ENCODE measurements at places on chromosomes 13 and 19. TPM values are rescaled to one million over a fixed set of nuclear protein-coding genes. Genes with fewer than 3 reads are reported as not detected.

DNA sequence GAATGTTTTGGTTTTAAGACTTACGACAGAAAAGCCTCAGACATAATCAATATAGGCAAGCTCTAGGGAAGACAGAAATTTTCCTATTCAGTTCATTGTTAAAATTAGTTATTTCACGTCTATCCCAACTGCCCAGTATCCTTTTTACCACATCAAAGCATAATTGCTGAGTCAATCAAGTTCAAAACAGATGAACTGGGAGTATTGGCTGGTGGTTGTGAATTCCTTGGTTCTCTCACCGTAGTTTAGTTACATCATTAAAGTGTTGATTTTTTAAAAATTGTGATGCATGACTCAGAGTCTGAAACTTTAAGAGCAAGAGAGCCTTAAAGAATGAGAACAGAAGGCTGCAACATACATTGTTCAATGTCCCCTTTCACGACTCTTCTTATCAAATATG is 143.3 kb upstream of the FREM2 start:
- H3K4me3 ChIP-seq, result no peak overlapping the region
- H3K27ac ChIP-seq, result no peak overlapping the region
- H3K27me3 ChIP-seq, result no peaks in the 10 kb centered on the region
- H3K4me1 ChIP-seq, result no peaks in the 10 kb centered on the region
- no peaks in the 10 kb centered on the region for H3K36me3 ChIP-seq

GRCh38 chr19:19039901-19040300 is 6.5 kb downstream of the ARMC6 start:
- no peak overlapping the region for H3K4me3 ChIP-seq
- no peak overlapping the region for H3K27ac ChIP-seq

DNA sequence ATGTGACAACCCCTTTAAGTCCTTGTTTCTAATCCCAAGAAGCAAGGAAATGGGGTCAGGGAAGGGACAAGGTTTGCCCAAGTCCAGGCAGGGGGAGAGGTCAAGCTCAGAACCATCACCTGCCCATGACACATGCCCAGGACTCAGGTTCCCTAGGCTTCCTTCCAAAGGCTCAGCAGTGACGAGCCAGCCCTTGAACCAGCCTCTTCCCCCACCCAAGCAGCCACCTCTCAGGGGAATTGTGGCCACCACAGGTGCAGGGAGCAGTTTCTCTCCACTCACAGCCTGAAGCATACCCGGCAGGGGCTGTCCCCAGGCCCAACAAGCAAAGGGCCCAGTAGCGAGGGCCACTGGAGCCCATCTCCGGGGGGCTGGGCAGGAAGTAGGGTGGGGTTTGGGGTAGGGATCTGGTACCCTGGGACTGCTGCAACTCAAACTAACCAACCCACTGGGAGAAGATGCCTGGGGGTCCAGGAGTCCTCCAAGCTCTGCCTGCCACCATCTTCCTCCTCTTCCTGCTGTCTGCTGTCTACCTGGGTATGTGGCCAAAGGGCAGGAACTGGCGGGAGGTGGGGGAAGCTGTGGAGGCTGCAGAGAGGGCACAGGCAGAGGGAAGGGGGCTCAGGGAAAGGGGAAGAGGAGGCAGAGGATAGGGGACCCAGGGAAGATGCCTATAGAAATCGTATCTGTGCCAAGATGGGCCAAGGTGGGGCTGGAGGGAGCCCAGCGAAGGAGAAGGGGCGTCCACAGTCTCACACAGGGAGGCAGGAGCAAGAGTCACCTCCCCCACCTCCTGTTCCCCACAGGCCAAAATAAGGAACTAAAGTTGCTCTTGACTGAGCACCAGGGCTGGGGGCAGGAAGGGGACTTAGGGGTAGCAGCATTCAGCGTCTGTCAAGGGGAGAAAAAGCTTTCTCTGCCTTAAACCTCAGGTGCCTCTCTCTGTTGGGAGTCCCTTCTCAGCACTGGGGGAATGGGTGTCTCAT is at the start of gene CD79A:
Gene CD79A, plus strand, starts transcription at position 433 of the 986 bp plus-strand sequence. Its CDS starts 26 bp downstream, at position 459.
- no peaks in the 10 kb centered on the region for H3K4me1 ChIP-seq
- no peak within 1 kb of the TSS for H3K4me3 ChIP-seq
- H3K36me3 ChIP-seq, result peaks cover 2% of the 10 kb centered on the region
- no peaks in the 10 kb centered on the region for H3K27me3 ChIP-seq
- no peak for DNase-seq

GRCh38 chr19:3062165-3063105 is at the start of gene TLE5:
Gene TLE5 (minus strand): TSS chr19:3062495. CDS start chr19:3062200, 295 bp downstream.
- H3K27me3 ChIP-seq, result no peaks in the 10 kb centered on the region
- H3K27ac ChIP-seq, result peak within 1 kb of the TSS; percentile 37
- peaks cover 13% of the 10 kb centered on the region for H3K4me1 ChIP-seq
- DNase-seq, result peak; percentile 99

DNA sequence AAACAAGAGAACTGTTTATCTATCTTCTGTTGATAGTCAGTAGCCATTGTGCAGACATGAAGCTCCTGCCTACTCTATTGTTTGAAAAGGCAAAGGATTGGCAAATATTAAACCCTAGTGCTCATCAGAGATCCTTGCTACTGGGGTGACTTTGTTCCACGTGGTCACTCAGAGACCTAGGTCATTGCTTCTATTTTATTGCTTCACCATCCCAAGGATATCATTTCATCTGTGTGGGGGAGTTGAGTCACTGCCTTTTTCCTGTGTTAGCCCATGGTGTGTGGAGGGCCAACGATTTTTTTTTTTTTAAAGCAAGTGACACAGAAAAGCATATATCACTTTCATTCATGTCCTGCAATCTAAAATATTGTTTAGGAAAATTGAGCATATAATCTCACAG is 254.1 kb upstream of the RXFP2 start:
- peaks cover 23% of the 10 kb centered on the region for H3K4me1 ChIP-seq
- DNase-seq, result peak; percentile 8
- H3K36me3 ChIP-seq, result no peaks in the 10 kb centered on the region
- H3K27ac ChIP-seq, result peak overlapping the region; percentile 99
- H3K27me3 ChIP-seq, result no peaks in the 10 kb centered on the region

ZNF304 gene
- 10.6 TPM for total RNA-seq

- no peaks in the 10 kb centered on the region for H3K27me3 ChIP-seq
- no peak overlapping the region for H3K27ac ChIP-seq
- H3K4me3 ChIP-seq, result no peak overlapping the region
- no peaks in the 10 kb centered on the region for H3K36me3 ChIP-seq
- DNase-seq, result no peak
Measured at GRCh38 chr13:25901460-25902376, 150.1 kb downstream of the SHISA2 start.

DNA sequence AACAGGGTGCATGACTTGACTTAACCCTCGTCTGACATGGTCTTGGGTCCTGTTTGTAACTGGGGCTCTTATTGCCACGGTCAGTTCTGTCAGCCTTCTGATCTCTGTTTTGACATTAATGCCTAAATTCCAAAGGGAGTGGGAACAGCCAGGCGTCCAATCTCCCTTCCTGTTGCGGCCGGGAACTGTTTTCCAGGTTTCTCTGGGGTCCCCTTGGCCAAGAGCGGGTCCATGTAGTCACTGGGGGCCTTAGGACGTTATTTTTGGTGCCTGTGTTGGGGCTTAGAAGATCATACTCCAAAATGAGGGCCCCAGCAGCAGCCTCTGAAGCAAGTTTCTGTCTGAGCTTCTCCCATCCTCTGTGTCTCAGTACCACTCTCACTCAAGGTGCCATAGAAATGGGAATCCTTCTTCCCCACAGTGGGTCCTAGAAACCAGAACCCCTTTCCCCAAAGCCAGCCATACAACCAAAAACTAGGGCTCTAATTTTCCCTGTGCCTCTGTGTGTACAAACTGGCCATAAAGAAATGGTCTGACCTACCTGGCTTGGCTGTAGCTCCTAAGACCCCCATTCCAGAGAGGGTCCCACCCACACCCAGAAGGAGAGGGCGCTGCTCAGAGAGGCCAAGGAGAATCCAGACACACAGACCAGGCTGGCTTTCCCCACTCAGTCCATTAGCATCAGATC is 50.4 kb downstream of the C13orf46 start:
- no peaks in the 10 kb centered on the region for H3K27me3 ChIP-seq
- H3K36me3 ChIP-seq, result no peaks in the 10 kb centered on the region
- no peak overlapping the region for H3K4me3 ChIP-seq
- DNase-seq, result no peak
- H3K4me1 ChIP-seq, result peaks cover 24% of the 10 kb centered on the region

SLC7A10 gene
- total RNA-seq, result not detected

DNA sequence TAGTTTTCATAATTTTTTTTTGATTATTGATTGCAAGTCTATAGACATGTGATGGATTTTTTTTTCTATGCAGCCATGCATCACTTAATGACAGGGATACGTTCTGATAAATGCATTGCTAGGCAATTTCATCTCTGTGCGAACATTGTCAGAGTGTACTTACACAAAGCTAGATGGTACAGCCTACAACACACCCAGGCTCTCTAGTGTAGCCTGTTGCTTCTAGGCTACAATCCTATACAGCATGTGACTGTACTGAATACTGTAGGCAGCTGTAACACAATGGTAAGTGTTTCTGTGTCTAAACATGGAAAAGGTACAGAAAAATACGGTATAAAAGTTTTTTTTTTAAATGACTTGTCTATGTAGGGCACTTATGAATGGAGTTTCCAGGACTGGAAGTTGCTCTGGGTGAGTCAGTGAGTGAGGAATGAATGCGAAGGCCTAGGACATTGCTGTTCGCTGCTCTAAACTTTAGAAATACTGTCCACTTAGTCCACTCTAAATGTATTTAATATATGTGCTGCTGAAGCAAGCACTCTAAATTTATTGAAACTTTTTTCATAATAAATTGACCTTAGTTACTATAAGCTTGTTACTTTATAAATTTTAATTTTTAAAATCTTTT is 20.3 kb downstream of the SPATA13 start:
- no peaks in the 10 kb centered on the region for H3K36me3 ChIP-seq
- H3K27ac ChIP-seq, result no peak overlapping the region
- H3K27me3 ChIP-seq, result no peaks in the 10 kb centered on the region
- no peak overlapping the region for H3K4me3 ChIP-seq
- no peaks in the 10 kb centered on the region for H3K4me1 ChIP-seq
- no peak for DNase-seq

DNA sequence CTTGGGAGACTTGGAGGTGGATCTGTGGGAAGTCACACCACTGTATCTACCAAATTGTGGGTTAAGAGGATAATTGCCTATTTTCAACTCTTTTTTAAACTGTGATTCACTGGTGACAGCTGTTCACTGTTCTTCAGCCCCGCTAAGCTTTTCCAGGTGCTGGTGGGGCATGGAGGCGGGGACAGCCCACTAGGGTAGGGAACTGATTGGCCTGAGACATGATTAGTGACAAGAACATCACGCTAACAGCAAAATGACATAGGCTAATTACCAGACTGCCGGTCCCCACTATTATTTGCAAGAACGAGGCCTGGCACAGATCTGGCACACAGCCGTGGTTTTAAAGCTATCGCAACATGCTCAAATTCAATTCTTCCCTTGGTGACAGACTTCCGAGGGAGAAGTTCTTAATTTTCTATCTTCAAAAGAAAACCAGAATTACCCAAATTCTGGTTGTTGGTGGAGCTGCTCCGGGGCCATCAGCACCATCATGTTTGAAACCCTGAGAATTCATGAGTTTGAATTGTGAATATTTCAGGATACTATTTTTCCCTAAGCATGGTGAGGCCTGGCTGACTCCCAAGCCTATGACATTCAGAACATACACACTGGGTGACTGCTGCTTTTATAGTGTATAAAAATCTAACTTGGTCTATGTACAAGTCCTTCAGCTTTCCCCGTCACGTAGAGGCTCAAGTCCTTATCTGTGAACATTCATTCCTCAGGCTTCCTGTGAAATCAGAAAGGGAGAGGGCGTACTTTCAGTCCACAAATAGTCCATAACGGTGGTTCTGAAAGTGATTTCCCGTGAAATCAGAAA is 17.9 kb downstream of the DOCK9 start:
- no peak overlapping the region for H3K27ac ChIP-seq
- H3K36me3 ChIP-seq, result no peaks in the 10 kb centered on the region
- H3K4me3 ChIP-seq, result no peak overlapping the region
- no peaks in the 10 kb centered on the region for H3K4me1 ChIP-seq

DNA sequence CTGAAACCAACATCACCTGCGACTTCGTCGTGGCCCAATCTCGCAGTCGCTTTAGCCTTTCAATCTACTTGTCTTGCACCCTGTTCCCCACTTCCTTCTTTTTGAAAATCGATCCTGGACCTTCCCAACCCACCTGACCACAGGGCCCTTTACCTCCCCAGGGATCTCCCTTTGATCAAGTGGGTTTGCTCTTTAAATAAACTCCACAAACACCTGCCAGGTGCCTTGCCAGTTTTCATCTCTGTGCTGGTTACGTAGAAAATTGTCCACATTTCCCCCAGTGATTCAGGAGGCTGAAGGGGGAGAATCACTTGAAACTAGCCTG is 14.5 kb upstream of the RAB20 start:
- peaks cover 45% of the 10 kb centered on the region for H3K27me3 ChIP-seq
- H3K4me1 ChIP-seq, result peaks cover 4% of the 10 kb centered on the region
- H3K4me3 ChIP-seq, result no peak overlapping the region
- no peaks in the 10 kb centered on the region for H3K36me3 ChIP-seq
- DNase-seq, result no peak

GRCh38 chr19:31312677-31313244 is 36.5 kb downstream of the TSHZ3 start:
- no peaks in the 10 kb centered on the region for H3K27me3 ChIP-seq
- peaks cover 3% of the 10 kb centered on the region for H3K36me3 ChIP-seq
- H3K4me1 ChIP-seq, result peaks cover 22% of the 10 kb centered on the region
- H3K27ac ChIP-seq, result peak overlapping the region; percentile 85
- H3K4me3 ChIP-seq, result no peak overlapping the region

DNA sequence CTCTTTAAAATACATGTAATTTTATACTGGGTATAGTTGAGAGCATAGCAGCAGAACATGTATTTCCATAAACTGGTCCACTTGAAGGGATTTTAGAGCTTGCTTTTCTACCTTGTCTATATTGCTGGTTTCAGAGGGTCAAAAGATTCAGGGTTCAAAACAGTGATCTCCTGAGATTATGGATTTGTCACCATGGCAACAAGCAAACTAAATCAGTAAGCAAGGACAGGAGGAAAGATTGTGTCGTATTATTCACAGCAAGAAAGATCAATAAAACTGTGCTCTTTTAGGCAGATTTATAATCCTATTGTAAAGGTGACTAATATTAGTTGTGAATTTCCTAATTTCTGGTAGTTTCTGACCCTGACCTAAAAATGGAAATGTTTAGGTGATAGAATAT is 496.4 kb downstream of the LMO7 start:
- no peak overlapping the region for H3K4me3 ChIP-seq
- H3K27ac ChIP-seq, result no peak overlapping the region
- no peaks in the 10 kb centered on the region for H3K4me1 ChIP-seq
- no peak for DNase-seq

CEACAM20 gene
- not detected for total RNA-seq

- H3K27me3 ChIP-seq, result no peaks in the 10 kb centered on the region
- no peaks in the 10 kb centered on the region for H3K4me1 ChIP-seq
- DNase-seq, result no peak
- H3K4me3 ChIP-seq, result no peak overlapping the region
- H3K27ac ChIP-seq, result no peak overlapping the region
Measured at GRCh38 chr19:32421589-32422361, 16.2 kb downstream of the DPY19L3 start.

All from osteoblast (primary cell).